ENCODE measurements at places on chromosomes 5 and 9.

GRCh38 chr9:4657426-4658159 lies 4.5 kb upstream of the PLPP6 start:
- no peak for DNase-seq

DNA sequence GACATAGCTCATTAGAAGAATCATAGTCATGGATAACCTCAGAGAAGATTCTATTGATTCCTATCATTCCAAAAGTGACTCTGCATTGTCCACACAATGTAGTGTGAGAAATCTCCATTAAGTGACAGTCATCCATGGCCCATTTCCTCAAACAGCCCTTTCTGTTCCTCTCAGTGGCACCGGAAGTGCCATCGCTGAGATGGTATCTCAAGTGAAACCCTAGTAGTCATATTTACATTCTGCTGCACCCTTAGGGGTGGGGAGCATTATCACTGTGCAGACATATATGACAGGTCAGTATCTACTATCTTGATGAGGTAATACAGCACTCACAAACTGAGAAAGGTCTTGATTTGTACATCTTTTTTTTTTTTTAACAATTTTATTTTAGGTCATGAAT lies 55.4 kb upstream of the MIER3 start:
- DNase-seq = no peak

GRCh38 chr9:85248514-85249312 lies 493.0 kb downstream of the AGTPBP1 start:
- no peak for DNase-seq

GRCh38 chr5:54120473-54120872 lies 189.9 kb downstream of the ARL15 start:
- no peak for DNase-seq

GRCh38 chr5:16690243-16690852 lies 73.6 kb upstream of the RETREG1 start:
- no peak for DNase-seq

DNA sequence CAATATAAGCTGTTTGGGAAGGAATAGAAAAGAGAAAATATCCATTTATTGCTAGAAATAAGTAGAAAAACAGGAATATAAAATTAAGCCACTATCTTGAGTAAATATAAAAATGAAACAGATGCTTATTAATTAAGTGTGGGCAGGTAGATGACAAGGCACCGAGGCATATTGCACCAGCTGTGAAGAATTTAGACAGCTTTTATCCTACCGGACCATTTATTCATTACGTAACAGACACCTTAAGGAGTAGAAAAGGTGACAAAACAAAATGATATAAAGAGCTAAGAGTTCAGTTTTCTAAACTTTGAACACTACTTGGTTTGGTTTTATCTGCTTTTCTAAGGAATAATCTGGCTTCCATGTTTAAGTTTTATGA lies 404.1 kb downstream of the PTPRD start:
- no peak for DNase-seq

GRCh38 chr5:54073735-54074134 lies 236.6 kb downstream of the ARL15 start:
- DNase-seq = no peak

DNA sequence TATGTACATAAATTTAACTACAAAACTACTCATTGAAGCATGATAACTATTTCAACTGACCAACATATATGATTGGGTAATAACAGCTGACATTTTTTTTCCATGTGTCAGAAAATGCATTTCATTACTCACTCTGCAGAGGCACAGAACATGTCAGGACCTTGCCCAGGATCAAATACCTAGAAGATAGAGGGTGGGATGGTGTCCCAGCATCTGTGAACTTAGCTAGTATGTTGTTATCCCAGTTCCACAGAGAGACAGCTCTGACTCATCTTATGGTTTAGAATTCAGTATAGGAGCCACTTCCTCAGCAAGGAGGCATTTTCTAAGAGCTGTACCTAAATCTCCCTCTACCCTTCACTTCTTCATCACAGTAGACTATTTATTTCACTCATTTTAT lies 1198.6 kb upstream of the ACO1 start:
- no peak for DNase-seq

DNA sequence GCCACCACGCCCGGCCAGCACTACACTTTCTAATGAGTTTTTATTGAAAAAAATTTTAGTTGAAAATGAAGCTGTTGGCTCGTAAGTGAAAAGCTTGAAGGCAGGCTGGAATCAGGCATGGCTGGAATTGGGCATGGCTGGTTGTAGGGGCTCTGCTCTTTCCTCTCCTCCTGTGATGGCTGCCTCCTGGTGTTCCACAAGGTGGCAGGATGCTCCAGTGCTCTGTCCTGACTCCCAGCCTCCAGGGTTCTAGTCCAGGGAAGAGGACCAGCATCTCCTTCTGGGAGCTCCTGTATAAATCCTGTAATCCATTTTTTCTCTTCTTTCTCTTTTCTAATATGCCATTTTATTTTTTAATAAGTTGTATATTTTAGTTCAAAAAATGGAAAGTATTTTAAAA lies 57.2 kb upstream of the DHFR start:
- DNase-seq = no peak

- peak; percentile 52 for DNase-seq
Measured at GRCh38 chr9:129894120-129894823, 59.0 kb downstream of the USP20 start.

DNA sequence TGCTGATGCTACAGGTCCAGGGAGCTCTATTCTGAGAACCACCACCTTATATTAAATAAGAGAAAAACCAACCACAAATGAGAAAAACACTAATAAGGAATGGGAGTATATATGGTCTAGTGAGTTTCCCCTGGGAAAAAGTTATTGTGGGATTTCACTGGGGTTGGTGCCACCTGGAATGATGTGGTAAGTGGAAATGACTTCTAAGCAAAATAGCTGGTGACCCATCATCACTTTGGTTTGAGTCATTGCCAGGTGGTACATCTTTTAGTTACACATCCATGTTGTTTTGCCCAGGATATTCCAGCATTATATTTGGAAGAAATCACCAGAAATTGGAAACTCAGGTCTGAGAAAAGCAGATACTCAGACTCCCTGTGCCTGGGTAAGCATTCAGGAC lies 437.3 kb downstream of the DTWD2 start:
- no peak for DNase-seq

GRCh38 chr5:82100303-82101077 lies 128.7 kb downstream of the ATG10 start:
- no peak for DNase-seq

DNA sequence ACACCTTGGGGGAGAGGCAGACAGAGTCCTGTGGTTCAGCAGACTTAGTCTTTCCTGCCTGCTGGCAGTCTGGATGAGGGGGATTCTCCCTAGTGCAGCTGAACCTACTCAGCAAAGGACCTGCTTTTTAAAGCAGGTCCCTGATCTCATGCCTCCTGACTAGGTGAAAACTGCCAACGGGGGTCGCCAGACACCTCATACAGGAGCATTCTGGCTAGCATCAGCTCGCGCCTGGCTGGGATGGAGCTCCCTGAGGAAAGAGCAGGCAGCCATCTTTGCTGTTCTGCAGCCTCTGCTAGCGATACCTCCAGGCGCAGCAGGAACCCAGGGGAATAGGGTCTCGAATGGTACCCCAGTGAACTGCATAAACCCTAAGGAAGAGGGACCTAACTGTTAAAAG lies 225.2 kb downstream of the CDH9 start:
- DNase-seq = no peak

- DNase-seq = no peak
Measured at GRCh38 chr5:154248691-154249090, 58.2 kb downstream of the GALNT10 start.

DNA sequence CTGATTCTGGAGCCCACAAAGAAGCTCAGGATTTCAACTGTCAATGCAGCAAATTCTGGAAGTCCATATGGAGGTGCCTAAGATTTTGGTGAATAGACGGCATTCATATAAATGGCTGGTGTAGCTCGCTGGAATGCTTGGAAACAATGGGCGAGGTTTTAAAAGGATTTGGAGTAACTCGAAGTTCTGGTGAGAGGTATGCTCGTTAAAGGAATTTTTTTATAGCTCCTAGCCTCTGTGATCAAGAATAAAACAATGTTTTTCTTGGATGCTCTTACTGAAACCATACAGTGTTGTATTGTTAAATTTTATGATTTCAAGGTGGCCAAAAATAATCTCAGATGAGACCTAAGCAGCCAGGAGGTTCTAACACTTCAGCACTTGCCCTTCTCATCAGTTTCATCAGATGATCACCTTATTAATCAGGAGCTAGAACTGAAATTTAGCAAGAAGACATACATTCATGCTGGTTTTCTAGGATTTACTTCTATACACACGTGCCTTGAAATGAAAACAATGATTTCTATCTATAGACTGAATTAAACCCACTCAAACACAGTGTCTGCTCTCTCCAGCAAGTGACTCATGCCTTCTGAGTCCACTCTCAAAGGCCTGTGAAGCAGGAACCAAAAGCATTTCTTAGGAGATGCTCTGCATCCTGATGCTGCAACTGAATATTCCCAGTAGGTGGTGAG lies 79.2 kb downstream of the OTULIN start:
- DNase-seq = no peak

GRCh38 chr5:24591426-24591825 lies 53.4 kb downstream of the CDH10 start:
- DNase-seq = no peak

GRCh38 chr5:145937432-145938250 lies 1.3 kb downstream of the SH3RF2 start:
- no peak for DNase-seq

- no peak for DNase-seq
Measured at GRCh38 chr5:134245101-134245604, 19.3 kb upstream of the PPP2CA start.

GRCh38 chr5:132411304-132412013 lies 41.9 kb downstream of the SLC22A5 start:
- no peak for DNase-seq

DNA sequence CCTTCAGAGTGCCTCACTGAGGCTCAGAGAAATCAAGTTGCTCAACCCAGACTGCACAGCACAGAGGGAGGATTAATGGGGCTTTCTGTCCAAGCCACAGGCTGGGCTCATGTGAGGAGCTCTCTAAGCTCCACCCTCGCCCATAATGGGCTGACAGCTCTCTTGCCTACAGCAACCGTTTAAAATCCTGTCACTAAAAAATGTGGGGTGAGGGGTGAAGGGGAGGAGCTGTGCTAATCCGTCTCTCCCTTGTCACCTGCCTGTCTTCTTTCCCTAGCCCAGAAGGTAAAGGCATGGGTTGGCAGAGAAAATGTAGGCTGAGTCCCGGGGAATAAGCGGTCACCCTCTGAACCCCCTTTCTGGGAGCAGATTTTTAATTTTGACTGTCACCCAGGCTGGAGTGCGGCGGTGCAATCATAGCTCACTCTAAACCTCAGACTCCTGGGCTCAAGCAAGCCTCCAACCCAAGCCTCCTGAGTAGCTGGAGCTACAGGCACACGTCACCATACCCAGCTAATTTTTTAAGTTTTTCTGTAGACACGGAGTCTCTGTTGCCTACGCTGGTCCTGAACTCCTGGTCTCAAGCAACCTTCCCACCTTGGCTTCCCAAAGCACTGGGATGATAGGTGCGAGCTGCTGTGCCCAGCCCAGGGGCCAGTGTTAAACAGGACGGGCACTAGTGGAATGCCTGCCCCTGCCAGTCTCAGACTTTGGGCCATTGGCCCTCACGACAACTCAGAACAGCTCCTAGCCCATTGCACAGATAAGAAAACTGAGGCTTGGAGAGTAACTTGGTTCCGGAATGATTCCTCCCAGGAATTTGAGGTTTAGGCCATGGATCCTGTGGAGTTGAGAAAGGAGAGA lies 89.5 kb downstream of the LMX1B start:
- no peak for DNase-seq

DNA sequence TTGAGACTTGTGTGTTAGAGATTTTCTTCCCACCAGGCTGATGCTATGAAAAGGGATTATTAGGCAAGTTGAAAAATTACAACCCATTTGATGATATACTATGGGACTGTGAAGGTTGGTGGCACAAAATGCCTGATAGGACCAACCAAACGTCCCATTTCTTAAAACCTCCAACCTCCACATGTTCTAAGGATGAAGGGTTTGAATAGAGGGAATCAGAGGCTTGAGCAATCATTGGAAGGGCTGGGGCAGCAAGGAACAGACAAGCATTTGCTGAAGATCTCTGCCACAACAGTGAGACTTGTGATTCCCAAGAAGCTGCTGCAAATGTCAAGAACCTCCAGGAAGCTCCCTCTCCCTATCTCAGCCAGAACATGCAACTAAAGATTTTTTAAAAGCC lies 283.1 kb downstream of the ELAVL2 start:
- DNase-seq = no peak

- no peak for DNase-seq
Measured at GRCh38 chr5:145509336-145510136, 325.6 kb downstream of the PRELID2 start.

GRCh38 chr9:512555-513272 lies 298.0 kb downstream of the DOCK8 start:
- DNase-seq = no peak

GRCh38 chr5:112735702-112736101 lies 2.0 kb upstream of the APC start:
- no peak for DNase-seq

DNA sequence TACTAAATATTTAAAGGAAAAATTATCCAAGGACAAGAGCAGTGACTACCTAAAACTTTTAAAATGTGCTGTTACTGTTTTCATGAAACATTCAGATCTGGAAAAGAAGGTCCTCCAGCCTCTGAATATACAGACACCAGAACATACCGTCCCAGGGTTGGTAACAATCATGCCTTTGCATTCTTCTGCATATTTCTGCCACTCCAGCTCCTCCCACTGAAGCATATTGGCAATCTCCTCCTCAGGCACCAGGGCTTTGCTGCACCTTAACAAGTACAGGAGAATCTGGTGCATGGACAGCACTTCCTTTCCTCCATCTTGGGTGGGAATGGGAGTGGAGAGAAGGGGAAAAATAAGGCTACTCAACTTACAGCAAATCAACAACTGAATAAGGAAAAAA lies 60.0 kb downstream of the DROSHA start:
- no peak for DNase-seq

GRCh38 chr9:3840311-3840710 lies 314.5 kb upstream of the RFX3 start:
- DNase-seq = no peak

DNA sequence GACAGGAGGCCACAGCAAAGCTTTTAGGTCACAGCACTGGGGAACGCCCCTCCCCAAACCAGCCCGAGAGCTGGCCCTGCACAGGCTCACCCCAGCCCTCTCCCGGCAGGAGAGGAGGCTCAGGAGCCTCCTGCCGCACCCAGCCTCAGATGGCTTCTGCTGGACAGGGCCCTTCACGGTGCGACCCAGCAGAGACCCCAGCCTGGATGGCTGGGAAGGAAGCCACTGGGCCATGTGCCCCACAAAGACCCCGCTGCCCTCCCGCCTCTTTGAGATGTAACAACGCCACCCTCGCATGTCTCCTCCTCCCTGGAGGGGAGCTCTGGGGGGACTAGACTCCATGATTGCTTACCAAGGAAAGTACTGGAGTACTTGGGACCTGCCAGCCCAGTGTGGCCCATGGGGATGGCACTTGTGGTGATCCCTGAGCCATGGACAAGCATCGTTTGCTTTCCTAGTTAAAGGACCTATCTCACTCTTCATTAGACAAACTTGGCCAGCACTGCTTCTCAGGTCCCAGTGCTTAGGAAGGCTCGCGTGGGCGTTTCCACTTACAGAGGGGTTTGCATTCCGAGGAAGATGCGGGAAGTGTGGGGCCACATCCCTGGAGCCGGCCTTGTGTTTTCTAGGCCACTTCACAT lies 9.0 kb downstream of the MYMK start:
- no peak for DNase-seq

- no peak for DNase-seq
Measured at GRCh38 chr9:132948482-132949050, 4.2 kb upstream of the TSC1 start.

GRCh38 chr9:107653263-107653821 lies 163.8 kb upstream of the KLF4 start:
- DNase-seq = no peak
